Activated T-cell treated with anti-CD3 and anti-CD28 coated beads for 24 hours (primary cell): ENCODE measurements at places on chromosomes 2 and 18.

GRCh38 chr2:177413703-177414102 lies 21.1 kb downstream of the AGPS start:
- no peak for DNase-seq

GRCh38 chr2:179298666-179299065 lies 34.0 kb upstream of the SESTD1 start:
- no peak for DNase-seq

- no peak for DNase-seq
Measured at GRCh38 chr18:26703170-26703930, 155.0 kb upstream of the KCTD1 start.

- DNase-seq = no peak
Measured at GRCh38 chr18:3832025-3832638, 382.2 kb downstream of the TGIF1 start.

- no peak for DNase-seq
Measured at GRCh38 chr2:120587279-120587996, 148.2 kb upstream of the GLI2 start.

DNA sequence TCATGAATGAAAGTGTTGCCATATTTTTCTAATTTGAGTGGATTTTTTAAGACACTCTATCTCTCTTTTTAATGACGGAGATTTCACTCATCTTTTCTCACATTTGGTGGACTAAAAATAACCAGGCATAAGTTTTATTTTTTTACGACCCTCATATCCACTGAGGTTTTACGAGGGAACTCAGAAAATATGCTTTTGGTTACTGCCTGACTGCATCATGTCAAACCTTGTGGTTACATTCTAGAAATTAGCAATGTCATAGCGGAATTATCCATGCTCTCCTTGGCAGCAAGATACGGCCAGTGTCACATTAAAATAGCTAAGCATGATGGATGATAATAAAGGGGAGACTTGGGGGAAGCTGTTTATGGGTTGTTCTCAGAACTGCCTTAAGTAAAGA lies 428.6 kb upstream of the FSHR start:
- no peak for DNase-seq

GRCh38 chr2:143611336-143611735 lies 482.1 kb downstream of the ARHGAP15 start:
- no peak for DNase-seq

DNA sequence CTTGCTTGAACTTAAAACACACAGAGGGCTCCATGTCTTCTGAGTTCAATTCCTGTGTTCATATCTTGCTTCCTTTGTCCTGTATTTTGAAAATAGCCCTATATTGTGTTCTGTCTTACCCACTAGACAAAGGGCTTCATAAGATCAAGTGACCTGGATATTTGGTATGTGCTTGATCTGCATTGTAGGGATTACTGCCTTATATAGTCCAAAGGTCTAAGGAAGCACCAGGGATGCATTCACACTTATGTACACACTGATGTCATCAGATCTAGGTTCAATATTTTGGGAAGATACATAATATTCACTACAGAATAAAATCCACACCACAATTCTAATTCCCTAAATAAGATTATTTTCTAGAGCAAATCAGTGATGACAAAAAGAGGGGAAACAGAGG lies 278.0 kb upstream of the KYNU start:
- DNase-seq = no peak

DNA sequence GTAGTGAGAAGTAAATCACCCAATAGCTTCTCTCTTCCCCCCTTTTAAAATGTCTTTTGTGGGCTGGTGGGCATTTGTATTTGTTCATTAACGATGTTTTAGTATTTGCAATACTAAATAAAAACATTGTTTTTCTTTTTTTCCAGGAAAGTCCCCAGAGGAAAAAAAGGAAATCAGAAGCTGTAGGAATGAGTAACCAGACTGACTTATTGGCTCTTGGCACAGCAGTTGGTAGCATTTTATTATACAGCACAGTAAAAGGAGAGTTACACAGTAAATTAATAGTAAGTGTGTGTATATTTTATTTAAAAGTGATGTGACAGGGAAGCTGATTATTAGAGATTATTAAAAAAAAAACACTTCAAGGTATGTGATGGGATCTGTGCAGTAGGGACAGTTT lies 7.4 kb downstream of the WDR43 start:
- no peak for DNase-seq

DNA sequence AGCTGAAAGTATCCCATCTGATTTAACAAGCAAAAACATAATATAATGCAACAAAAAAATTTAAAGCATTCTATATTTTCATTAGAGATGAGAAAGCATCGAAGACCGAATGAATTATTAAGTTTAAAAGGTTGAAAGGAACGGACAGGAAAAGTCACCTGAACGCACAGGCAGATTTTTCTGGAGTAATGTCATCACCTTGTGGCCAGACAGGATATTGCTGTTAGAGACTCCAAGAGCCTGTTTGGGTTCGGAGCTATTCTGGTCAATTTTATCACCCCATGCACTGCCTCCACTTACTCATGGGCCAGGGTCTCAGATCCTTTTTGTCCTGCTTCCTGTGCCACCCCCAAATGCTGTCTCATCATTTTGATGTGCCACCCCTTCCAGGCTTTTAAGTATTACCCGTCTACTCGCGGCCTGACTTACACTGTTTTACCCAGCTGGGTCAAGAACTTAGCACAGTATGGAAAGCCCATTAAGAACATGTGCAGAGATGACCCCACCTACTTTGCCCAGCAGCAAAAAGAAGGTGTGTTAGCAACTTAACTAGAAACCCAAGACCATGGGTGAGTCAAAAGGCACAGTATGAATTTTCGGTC lies 27.3 kb downstream of the GKN2 start:
- peak; percentile 51 for DNase-seq

GRCh38 chr2:36456227-36457175 lies 100.9 kb downstream of the CRIM1 start:
- no peak for DNase-seq
